ENCODE measurements at places on chromosomes 1 and 21.
A peak's percentile ranks its signal among the peaks of the same experiment; 100 is the strongest.

GRCh38 chr1:58162952-58163550 is 383.5 kb downstream of the OMA1 start:
- DNase-seq, result peak; percentile 31

DNA sequence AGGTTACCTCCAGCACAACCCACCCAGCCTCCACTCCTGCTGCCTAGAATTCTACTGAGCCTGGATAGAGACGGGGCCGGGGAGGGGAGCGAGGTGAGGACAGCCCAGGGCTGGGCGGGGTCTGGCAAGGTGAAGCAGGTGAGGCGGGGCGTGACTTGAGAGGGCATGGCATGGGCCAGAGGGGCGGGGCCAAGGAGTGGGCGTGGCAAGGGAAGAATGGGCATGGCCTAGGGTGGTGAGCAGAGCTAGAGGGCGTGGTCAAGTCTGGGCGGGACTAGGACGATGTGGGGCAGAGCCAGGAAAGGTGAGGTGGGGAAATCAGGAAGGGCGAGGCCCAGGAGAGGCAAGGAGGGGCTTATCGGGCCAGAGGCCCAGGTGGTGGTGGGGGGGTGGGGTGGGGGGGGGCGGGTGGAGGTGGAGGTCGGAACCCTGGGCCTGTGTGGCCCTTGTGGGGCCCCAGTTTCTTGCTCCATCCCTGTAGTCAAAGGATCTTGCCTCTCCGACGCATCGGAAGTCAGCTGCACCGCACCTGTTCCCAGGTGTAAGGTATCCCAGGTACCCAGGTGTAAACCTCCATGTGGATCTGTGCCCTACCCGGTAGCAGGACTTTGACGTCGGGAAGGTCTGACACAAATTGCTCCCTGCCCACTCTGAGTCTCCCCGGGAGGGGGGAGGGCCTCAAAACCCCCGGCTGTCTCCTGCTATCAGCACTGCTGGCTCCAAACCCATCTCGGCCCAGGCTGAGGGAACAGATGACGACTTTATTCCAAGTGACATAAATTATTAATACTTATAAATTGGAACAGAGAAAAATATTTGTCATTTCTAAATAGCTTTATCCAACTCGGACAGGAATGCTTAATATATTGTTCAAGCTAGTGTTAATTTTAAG is 32.9 kb upstream of the UTS2 start:
- DNase-seq, result peak; percentile 51

GRCh38 chr1:30895382-30895943 is 13.1 kb downstream of the SDC3 start:
- DNase-seq, result no peak

GRCh38 chr1:220882061-220882891 is 3.0 kb downstream of the HLX start:
- no peak for DNase-seq

DNA sequence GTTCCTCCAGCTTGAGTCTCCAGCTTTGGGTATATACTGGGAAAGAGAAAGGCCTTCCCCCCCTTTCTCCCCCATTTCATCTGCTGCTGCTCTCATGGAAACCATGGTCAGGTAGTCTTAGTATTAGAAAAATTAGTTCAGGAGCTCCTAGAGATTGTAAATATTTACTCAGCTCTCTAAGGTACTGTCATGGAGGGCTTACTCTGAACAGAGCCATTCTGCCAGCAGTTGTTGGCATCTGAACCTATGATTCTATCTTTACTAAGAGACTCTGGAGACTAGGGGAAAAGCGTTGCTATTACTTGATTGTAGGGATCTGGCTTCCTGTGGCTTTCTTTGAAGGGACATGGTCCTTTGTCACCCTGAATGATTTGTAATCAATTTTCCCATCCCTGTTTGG is 6.1 kb downstream of the INTS3 start:
- peak; percentile 63 for DNase-seq

DNA sequence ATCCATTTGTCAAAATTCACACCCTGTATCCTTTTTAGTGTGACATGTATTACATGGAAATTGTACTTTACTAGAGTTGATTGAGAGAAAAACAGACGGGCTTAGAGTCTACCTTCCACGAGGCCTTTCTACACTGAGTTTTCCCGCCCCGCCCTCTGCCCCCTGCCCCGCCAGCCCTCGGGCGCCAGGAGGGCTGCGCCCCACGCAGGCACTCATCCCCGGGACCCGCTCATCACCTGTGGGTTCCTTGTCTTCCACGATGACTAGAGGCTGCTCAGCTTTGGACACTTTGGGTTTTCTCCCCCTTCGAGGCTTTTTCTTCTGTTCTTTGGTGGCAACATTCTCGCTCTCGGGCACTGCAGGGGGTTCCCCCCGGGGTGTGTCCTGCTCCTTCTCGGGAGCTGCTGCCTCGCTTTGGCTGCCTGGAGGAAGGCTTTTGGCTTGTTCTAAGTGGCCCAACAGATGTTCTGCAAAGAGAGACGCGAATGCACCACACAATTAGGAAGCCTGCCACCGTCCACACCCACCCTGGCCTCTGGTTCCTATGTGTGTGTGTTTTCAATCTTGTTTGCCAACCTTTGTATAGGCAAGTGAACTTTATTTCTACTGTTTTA is 39.6 kb downstream of the PRDM15 start:
- no peak for DNase-seq

DNA sequence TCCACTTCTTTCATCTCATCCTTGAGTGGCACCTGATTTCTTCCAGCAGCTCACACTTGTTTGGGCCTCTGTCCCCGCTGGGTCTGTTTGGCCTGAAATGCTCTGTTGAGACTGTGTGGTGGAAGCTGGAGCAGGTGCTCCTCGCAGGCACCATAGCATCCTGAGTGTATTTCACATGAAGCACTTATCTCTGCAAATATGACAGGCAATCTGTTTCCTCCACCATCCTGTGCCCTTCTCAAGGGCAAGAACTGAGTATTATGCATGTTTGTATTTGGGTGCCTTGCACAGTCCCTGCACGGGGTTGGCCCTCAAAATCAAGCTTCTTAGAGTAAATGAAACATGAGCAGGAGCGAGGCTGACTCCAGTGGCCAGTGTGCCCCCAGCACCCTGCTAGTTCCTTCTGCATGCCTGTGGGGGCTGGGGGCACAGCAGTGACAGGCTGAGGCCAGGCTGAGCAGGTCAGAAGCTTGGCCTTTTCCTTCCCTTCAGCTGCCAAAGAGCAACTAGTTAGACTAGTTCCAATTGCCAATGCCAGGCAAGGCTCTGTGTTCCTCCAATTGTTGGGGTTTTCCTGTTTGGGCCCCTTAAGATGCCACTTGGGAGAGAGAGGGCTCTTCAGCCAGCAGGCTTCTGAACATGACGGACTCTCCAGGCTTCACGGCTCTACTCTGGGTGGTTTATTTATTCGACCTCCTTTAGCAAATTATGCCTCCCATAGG is 129.6 kb upstream of the ATP1A1 start:
- DNase-seq, result peak; percentile 29

- no peak for DNase-seq
Observed at GRCh38 chr1:185880779-185881333, 146.7 kb downstream of the HMCN1 start.

DNA sequence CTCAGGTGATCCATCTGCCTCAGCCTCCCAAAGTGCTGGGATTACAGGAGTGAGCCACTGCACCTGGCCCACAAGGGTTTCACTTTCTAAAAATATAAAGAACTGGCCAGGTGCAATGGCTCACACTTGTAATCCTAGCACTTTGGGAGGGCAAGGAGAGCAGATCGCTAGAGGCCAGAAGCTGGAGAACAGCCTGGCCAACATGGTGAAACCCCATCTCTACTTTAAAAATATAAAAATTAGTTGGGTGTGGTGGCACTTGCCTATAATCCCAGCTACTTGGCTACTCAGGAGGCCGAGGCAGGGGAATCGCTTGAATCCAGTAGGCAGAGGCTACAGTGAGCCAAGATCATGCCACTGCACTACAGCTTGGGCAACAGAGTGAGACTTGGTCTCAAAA is 25.7 kb downstream of the MRPL39 start:
- DNase-seq, result no peak

DNA sequence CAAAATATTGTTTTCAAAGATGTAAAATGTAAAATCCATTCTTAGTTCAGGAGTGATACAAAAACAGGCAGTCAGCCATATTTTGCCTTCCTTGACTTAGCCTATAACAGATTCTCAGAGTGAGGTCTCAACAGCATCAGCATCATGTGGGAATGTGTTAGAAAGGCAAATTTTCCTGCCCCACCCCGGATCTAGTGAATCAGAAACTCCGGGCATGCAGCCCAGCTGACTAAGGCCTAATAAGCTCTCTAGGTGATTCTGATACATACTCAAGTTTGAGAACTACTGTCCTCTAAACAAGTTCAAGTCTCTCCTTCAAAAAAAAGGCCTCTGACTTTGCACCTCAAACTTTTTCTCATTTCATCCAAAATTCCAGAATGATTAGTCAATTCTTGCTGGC is 46.9 kb upstream of the PRRC2C start:
- no peak for DNase-seq

Data from NCI-H1417 (cell line).